SJSA1 (cell line): ENCODE measurements at places on chromosomes 5 and 9.

DNA sequence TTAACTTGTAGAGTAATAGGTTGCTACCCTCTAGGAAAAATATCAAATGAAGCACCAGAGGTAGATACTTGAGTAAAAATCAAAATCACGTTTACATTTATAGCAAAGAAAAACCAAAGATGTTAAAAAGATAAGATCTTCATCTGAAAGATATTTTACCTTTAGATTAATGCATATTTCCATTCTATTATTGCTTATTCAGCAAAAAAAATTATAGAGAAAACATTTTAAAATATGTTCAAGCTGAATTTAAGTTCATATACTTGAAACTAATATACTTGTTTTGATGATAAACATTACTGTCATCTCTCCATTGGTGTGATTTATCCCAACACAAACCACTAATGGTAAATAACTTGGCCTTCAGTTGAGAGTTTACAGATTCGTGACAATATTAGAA is 422.3 kb downstream of the CAAP1 start:
- DNase-seq = no peak

DNA sequence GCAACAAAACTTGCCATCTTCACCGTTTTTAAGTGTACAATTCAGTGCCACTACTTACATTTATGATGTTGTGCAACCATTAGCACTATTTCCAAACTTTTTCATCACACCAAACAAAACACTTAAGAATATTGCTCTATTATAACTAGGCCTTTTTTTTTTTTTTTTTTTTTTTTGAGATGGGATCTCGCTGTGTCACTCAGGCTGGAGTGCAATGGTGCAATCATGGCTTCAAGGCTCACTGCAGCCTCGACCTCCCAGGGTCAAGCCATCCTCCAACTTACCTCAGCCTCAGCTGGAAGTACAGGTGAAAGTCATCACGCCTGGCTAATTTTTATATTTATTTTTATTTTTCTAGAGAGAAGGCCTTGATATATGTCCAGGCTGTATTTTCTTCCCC is 22.3 kb upstream of the LMNB1 start:
- DNase-seq = no peak

DNA sequence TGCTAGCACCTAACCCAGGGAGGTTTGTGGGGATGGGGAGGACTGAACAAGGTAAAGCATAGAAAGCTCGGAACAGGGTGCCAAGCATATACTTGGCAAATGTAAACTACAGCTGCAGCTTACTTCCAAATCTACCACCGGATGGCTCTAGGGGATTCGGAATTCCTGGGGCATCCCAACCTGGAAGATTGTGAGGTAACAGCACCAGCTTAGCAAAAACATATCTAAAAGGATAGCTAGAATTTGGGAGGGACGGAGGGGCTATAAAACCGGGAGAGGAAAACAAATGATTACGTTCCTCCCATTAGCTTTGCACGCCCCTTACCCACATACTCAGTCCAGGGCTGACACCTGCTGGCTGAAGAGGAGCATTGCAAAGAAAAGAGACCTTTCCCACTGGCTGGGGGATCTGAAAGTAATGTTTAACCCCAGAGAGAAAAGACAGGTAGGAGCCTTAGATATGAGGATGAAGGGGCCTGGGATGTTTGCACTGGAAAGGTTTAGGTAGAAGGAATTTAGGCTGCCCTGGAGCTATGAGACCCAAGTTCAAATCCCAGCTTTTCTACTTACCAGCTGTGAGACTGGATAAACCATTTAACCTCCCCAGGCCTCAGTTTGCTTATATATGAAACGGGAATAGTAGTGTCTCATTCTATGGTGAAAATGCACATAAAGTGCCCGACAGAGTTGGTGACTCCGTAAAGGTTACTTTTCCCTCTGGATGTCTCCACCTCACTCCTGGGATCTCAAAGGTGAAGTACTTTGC is 73.6 kb downstream of the FAM114A2 start:
- DNase-seq = no peak

GRCh38 chr5:133523013-133523658 is 89.2 kb downstream of the FSTL4 start:
- DNase-seq = no peak

DNA sequence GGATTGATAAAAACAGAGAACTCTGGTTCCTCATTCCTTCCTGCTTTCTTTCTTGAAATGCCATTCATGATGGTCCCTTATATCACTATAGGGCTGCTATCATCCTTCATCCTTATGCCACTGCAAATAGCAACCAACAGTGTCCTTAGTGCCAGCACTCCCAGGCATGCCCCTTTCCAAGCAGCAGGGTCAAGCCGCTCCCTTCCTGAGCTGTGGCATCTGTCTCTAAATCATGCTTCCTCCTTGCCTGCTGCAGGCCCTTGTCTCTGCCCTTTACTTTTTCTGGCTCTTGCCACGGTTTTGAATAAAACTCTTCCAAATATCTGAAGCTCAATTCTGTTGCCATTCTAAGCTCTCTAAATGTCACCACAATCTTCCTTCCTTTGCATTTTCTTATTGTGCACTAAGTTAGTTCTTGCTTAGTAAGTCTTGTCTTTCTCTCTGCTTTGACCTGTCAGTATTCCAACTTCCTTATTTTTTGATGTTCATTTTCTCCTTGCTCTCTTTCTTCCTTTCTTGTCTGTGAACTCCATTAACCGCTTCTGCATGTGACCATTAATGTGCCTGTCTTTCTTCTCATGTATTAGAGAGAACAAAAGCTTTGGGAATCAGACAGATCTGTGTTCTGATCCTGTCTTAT is 19.9 kb downstream of the TLR4 start:
- DNase-seq = no peak

DNA sequence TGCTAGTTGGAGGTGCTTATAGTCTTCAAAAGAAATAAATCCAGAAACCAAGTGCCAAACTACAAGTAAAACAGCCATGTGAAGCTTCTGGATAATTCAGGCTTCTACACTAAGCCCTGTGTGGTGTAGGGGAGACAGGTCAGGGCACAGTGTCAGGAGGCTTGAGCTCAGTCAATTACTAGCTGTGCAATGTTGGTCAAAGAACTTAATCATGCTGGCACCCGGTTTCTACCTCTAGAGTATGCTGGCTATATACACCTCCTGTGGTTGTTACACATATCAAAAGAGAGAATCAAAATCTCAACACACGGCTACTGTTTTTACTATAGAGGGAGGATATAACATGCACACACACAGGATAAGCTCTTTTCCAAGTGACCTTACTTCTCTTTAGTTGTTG is 469.7 kb upstream of the ZNF462 start:
- DNase-seq = no peak

DNA sequence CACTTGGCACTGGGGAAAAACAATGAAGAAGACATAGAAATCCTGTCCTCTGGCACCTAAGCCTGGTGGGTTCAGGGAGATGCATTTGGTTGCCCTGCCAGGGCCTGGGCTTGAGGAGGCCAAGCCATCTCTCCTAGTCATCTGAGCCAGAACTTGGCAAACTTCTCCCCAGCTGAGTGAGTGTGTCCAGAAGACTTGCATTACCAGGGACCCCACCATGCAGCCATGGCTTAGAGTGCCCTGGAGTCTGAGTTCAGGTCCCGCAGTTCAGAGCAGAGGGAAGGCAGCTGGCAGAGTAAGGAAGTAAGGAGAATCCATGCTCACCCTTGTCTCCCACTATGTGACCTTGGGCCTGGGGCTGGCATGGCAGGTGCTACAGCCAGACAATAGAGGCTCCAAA is 37.4 kb upstream of the FCN1 start:
- no peak for DNase-seq
